ENCODE measurements at places on chromosomes 5 and 9.

DNA sequence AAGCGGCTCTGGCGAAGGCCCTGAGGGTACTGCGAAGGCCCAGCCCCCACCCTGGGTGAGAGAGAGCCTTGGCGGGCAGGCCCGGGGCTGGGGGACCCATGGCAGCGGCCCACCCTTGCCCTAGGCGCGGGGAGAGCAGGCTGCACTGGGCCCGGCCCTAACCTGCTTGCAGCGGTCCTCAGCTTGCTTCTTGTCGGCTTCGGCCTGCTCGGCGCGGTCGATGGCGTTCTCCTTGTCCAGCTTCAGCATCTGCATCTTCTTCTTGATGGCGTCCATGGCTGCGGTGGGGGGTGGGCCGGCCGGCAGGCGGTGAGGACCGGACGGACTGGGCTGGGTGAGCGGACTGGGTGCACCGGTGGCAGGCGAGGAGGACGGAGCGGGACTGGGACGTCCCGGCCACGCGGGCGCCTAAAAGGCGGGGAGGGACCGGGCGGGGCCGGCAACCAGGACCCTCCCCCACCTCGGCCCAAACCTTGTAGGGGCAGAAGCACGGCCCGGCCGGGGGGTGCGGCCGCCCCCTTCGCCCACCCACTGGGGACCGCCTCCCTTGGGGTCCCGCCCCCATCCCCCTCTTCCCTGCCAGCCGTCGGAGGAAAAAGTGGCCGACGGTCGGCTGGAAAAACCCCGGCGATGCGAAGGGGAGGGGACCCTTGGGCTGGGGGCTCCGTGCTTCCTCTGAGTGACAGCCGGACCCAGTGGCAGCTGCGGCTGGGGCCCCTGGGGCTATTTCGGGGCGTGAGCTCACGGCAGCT, at the start of gene TPM2:
TPM2 (minus strand) TSS at position 384 of the 752 bp plus-strand sequence; CDS start at position 276, 108 bp downstream.
- no peak for DNase-seq

- DNase-seq, result no peak
Observed at GRCh38 chr5:159133041-159133741, 33.5 kb upstream of the EBF1 start.

DNA sequence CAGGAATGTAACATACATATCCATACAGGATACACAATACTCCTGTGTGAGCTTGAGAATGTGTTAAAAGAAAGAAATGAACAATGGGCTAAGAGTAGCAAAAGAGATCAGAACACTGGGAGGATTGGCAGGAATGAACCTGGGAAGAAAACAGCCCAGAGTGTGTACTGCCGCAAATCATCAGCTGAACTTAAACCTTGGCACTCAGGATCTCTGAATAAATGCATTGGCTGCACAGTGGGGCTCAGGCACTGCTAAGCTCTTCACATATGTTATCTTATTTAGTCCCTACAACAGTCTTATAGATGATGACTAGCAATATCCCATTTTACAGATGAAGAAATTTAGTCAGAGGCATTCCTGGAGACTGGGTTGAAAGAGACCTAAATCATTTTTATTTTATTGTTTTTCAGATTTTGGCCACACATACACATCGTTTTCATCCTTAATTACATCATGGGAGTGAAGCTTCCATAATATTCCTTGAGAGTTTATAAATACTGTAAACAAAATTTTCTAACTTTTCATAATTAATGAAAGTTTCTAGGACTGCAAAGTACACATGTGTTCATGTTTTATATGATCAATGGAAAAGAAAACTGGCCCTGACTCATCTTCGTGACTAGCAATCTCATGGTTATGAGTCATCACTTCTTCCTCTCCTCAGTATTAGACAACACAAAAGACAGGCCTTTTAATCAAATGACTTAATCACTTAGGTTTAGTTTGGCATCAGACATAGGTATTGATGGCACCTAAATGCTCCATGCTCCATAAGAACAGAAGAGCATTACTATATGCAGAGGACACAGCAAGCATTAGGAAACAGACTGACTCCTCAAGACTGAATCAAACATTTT, 59.2 kb downstream of the CDH18 start:
- no peak for DNase-seq

DNA sequence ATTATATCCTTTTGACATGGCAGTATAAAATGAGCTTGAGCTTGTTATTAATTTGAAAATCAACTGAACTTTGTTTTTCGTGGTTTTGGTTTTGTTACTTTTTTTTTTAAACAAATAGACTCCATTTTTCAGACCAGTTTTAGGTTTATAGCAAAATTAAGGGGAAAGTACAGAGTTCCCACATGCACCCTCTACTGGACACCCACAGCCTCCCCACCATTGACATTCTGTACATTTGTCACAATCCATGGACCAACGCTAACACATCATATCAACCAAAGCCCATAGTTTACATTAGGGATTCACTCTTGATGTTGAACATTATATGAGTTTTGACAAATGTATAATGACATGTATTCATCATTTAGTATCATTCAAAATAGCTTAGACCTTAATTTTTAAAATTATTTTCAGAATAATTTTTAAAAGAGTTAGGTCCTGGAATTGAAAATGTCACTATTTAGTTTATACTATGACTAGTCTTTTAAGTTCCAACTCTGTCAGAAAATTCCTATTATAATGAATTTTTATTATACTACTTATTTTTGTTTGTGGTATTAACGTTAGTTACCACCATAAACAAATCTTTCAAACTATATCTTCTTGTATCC, 35.3 kb upstream of the JMY start:
- no peak for DNase-seq

DNA sequence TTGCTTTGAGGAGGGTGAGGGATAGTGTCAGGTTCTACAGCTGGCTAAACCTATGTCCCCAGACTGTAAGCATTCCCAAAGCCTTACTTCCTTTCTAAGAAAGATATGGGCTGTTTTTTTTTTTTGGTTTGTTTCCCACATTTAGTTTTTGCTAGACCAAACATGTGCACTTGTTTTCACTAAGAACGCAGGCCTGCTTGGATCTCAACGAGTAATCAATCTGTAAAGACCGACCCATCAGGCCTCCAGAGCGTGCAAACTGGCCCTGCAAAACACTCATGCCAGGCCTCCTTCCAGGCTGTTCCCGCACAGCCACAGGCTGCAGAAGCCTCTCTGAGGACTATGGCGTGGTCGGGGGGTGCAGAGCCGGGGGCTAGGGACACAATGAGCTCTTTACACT, 304.8 kb upstream of the PANK3 start:
- DNase-seq, result no peak

- DNase-seq, result no peak
Observed at GRCh38 chr5:6465831-6466790, 17.5 kb downstream of the UBE2QL1 start.

- no peak for DNase-seq
Observed at GRCh38 chr5:150829744-150830143, 16.6 kb upstream of the IRGM start.

DNA sequence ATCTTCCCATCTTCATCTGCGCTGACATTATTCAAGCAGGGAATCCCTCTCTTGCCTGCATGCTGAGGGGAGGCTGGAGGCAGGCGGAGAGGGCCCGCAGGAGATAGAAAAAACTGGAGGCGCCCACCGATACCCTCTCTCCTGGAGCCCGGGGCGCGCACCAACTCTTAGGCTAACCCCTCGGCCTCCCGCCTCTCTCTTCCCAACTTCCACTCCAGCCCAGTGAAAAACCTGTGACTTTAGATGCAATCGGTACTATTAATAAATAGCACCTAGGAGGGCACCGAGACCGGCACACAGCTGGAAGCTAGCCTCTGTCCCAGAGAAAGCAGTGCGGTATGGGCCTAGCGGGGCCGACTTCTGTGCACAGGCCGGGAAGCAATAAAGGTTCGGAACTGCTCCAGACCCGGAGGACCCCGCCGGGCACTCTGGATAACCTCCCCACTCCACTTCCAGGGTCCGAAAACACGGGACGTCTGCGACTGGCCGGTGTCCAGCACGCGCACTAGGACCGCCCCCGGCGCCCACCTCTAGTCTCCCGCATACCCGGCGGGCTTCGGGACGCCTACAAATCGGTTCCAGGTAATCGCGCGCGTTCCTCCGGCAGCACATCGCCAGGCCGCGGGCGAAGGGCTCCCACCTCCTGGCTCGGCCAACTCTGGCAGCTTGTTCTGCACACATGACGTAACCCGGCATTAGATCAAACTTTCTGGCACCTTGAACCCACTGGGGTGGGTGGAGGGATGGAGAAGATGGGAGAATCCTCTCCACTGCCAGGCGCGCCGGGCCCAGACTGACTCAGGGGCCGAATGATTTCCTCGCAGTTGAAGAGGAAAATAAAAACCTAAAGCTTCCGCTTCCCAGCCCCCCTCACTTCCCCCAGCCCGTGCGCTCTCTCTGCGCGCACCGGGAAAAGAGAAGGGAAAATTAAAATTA, 1.4 kb downstream of the EFNA5 start:
- DNase-seq, result no peak

DNA sequence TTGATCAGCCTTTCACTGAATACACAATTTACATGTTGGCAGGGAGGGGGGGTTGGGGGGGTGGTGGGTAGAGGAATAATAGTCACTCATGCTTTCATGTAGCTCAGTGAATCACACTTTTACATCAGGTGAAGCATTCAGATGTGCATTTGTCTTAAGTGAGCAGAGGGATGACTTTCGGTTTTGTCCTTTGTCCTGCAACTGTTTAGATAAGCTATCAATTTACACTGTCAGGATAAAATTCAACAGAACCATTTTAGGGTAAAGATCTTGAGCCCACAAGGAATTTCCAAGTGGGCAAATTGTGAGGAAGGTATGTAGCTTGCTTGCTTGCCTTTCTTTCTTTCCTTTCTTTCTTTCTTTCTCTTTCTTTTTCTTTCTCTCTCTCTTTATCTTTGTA, 576.2 kb downstream of the MTRR start:
- no peak for DNase-seq

DNA sequence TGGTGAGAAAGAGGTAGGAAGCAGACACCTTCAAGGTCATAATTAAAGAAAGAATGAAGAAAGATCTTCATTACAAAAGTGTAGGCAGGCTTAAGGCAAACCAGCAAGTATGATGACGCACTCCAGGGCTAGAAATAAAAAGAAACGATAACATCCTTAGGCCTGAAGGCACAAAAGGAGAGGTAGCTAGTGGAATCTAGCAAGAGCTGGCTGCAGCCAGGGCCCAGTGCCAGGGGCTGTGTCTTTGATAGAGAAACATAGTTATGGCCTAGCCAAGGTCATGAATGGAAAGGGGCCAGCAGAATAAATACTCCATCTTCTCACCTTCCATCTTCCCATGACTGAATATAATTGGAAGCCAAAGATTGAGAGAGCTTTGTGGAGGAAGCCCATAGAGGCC, 6.8 kb upstream of the SH3TC2 start:
- DNase-seq, result no peak

DNA sequence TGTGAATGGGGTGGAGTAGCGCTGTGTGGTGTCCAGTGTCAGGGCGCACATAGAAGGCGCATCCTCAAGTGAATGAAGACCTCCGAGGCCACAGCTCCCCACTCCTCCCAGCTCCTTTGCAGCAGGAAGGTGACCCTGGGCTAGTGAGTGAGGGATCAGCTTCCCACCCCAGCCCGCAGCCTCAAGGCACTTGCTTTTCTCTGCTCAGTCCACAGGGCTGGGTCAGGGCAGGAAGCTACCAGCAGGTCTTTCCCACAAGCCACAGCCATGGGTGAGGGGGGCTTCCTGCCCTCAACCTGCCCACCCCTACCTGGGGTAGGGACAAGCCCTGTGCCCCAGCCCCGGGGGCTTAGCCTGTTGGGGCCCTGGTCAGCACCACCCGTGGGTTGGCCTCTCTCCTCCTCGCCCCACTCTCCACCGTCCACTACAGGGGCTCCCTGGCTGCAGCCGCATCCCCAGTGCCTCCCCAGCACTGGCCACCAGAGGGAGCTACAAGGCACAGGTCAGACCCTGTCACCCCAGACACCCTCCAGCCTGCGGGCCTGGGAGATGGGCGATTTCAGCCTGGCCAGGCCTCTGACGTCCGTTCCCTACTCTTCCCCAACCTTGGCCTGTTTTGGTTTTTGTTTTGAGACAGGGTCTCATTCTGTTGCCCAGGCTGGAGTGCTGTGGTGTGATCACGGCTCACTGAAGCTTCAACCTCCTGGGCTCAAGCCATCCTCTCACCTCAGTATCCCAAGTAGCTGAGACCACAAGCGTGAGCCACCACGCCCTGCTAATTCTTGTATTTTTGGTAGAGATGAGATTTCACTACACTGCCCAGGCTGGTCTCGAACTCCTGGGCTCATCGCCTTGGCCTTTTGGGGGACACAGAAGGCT, 1.3 kb upstream of the ABCA2 start:
- DNase-seq, result no peak

GRCh38 chr9:86632537-86632936, 278.3 kb upstream of the TUT7 start:
- DNase-seq, result no peak

DNA sequence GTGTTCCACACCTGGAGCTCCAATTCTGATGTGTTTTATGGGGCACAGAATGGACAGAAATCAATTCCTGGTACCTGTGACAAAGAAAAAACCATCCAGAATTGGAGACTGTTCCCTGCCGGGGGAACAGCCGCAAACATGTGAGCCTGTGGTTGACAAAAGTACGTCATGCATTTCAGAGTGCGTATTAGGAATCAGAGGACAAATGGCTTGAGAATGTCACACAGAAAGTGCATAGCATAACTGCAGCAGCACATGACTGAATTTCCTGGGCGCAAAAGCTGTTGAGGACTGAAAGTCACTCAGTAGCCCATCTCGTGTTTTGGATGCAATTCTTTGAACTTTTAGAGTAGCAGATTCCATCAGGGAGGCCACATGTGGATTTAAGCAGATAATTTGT, 85.1 kb downstream of the TRIO start:
- no peak for DNase-seq

GRCh38 chr5:91140657-91141056, 242.5 kb downstream of the ARRDC3 start:
- no peak for DNase-seq

GRCh38 chr5:1008451-1009358, at the start of gene NKD2:
Gene NKD2 (plus strand): TSS chr5:1008802. CDS start chr5:1009058, 256 bp downstream.
- peak; percentile 15 for DNase-seq

- no peak for DNase-seq
Observed at GRCh38 chr5:93395010-93395409, 186.0 kb downstream of the NR2F1-AS1 start.

DNA sequence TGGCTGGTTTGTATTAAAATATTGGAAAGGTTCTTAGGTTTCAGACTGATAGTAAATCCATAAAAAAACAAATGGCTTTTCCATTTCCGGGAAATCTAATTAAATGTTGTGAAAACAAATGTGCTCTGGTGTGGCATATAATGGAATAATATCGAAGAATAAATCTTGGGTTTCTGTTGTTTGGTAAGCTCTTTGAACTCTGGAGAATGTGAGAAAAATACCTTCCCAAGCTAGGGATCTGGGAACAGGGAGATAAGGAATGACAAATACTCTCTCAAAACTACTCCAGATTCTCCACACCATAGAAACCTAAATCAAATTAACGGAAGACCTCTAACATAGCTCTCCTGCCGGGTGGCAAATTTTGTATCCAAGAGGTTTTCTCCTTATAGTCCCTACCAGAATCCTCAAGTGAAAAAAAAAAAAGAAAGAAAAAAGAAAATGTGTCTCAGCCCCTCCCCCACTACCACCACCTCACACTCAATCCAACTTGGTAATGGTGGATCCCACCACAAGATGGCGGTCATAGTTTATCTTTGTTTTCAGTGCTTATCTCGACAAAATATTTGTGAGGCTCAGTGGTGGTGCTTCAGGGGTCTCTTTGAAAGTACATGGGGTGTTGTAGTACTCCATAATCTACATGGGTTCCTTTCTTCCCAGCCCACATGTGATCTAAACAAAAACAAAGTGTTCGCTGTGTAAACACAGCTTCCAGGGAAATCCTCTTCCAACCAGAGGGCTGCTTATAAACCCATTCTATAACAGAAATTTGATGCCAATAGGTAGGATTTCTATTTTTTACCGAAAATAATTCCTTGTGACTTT, 54.5 kb upstream of the FST start:
- no peak for DNase-seq

- DNase-seq, result no peak
Observed at GRCh38 chr9:21415493-21416267, 6.8 kb downstream of the IFNA8 start.
